IMR-90 (cell line): ENCODE measurements at places on chromosomes 12 and 14.

DNA sequence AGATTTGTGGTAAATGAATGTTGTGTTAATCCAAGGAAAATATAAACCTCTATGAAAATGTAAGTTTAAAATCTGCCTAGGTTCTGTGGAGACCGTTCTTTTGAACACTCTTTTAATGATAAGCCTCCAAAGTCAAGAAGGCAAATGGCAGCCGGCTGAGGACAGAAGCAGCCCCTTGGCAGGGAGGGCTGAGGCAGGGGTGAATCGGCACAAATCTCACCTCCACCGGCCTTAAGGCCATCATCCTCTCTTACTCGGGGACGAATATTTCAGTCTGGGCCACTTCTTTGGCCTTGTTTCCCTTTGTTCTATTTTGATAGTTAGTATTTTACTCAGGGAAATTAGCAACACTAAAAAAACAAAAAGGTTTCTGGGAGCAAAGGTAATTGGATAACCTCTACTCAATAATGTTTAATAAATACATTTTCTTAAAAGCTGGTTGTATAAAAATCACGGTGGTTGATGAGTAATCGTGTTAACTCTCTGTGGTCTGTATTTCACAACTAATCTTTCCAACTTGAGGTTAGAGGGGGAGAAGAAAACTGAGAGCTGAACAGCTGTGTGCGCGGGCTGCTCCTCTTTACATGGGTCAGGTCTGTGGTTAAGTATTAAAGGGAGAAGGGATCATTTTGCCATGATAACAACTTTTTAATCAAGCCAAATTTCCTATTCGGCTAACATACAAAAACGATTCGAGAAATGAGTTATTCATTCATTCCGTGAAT lies 18.6 kb downstream of the LGMN start:
- DNase-seq: peak; percentile 96

DNA sequence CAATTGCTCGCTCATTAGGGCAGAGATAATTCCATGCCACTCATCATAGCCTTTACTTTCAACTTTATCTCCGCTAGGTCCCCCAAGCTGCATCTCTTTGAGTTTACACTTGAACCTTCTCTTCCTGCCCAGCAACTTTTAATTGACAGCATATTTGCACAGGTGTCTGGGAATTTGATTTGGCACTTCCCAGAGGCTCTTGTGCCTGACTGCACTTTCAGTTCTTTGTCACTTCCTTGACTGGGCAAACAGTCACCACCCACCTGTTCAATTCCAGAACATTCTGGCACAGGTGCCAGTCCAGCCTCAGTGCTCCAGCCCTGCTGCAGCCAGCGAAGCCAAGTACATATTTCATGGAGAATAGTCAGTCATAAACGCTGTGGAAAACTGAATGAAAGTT lies 110.1 kb upstream of the LRIG3 start:
- DNase-seq: no peak

GRCh38 chr12:108580531-108580930 lies 17.4 kb downstream of the TMEM119 start:
- no peak for DNase-seq

DNA sequence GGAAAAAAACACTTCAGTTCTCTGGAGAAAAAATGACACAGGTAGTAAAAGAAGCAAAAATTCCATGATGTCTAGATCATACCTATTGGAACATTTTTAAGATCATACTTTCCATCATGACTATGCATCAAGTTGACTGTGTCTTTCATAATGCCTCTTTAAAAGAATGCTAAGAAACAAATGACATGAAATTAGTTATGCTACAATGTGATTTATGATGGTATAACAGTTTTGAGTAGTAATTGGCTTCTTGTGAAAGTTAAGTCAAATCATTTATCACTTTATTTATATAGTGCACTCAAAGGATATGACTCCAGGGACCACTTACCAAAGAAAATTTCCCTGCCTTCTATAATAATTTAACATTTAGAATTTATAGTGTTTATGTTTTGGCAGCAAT lies 28.5 kb downstream of the RASSF9 start:
- DNase-seq: no peak

GRCh38 chr12:18749386-18749957 lies 11.6 kb downstream of the CAPZA3 start:
- DNase-seq: no peak

DNA sequence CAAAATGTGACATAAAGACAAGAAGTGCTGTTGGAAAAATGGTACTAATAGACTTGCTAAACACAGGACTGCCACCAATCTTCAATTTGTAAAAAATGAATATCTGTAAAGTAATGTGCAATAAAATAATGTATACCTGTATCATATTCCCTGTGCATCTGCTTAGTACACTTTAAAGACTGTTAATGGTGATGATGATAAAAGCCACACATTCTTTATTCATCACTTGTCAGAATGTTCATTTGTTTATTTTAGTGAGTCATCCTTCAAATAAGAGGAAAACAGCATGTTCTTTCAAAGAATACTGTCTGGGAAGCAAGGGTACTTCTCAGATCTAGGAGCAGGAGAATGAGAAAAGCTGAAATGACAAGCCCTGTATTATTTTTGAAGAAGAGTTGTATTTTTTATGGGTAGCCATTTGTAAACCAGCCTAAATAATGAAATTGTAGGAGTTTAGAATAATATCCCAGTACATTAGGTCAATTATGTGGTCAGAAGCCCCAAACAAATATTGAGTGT lies 78.3 kb upstream of the PSMA6 start:
- peak; percentile 47 for DNase-seq

GRCh38 chr12:122730215-122731014 lies at the start of gene HCAR1:
HCAR1 (minus strand) TSS chr12:122730844; CDS start chr12:122730339, 505 bp downstream.
- DNase-seq: no peak

GRCh38 chr12:100234591-100235304 lies 32.1 kb downstream of the DEPDC4 start:
- DNase-seq: peak; percentile 86

GRCh38 chr12:77082021-77082420 lies 16.7 kb upstream of the E2F7 start:
- DNase-seq: no peak

GRCh38 chr12:95470300-95470699 lies 3.7 kb upstream of the METAP2 start:
- DNase-seq: no peak

GRCh38 chr12:67155863-67156262 lies 113.3 kb upstream of the CAND1 start:
- DNase-seq: peak; percentile 37

- DNase-seq: no peak
These were observed at the start of gene RAB35 for GRCh38 chr12:120116441-120116791. RAB35 (minus strand) TSS chr12:120116753; CDS start chr12:120116650, 103 bp downstream.

GRCh38 chr14:24701062-24701461 lies 67.1 kb upstream of the GZMB start:
- DNase-seq: no peak

GRCh38 chr14:94597788-94598187 lies 14.4 kb upstream of the SERPINA3 start:
- DNase-seq: no peak

DNA sequence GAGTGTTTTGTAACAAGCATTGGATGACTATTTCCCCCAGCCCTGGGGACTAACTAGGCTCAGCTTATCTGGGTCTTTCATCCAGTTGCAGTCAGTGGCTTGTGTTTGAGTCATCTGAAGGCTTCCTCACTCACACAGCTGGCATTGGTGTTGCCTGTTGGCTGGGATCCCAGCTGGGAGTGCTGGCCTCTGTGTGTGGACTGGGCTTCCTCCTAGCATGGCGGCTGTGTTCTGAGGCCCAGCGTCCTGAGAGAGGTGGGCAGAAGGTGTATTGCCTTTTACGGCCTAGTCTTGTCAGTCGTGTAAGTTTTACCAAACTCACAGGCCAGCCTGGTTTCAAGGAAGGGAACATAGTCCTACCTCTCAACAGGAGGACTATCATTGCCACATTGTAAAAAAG lies 28.3 kb upstream of the PPP2R5C start:
- DNase-seq: peak; percentile 48

DNA sequence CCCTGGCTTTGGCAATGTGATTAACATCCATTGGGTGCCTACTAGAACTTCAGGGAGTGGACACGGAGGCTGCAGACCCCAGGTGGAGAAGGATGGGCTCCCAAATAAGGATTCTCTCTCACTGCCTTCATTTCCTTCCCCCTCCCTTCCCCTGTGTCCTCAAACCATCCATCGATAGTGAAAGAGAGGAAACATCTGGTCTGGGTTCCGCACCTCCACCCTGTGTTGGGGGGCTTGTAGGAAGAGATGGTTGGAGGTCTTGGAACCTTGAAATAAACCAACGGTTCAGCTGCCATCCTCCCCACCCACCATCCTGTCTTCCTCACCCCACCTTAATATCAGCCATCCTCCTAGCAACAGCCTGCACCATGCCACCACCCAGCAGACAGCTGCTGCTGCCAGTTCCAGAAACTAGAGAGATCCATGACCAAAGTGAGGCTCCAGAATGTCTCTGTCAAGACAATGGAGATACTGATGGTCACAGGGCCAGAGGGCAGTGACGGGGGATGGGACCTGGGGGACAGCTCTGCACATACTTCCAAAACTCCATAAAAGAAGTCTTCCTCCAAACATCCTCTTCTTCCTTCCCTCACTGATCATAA lies 153.1 kb upstream of the CCND2 start:
- DNase-seq: no peak

GRCh38 chr14:72573725-72574417 lies 320.0 kb downstream of the DPF3 start:
- DNase-seq: no peak

DNA sequence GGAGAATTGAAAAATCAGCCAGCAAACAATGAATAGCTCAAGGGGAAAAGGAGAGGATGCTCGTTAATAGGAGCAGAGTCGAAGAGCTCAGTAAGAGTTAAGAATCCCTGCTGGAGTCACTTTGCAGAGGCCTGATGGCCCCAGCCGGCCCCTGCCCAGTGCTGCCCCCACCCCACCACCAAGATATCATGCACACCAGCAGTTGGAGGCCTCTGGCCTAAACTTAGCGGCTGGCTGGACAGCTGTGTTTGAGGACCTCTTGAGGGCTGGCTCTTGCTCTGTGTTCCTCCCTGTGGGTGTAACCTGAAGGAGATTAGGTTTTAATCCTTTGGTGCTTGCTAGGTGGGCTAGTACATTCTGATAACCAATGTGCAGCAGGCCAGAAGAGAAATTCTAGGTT lies 142.0 kb downstream of the PLXNC1 start:
- DNase-seq: no peak

DNA sequence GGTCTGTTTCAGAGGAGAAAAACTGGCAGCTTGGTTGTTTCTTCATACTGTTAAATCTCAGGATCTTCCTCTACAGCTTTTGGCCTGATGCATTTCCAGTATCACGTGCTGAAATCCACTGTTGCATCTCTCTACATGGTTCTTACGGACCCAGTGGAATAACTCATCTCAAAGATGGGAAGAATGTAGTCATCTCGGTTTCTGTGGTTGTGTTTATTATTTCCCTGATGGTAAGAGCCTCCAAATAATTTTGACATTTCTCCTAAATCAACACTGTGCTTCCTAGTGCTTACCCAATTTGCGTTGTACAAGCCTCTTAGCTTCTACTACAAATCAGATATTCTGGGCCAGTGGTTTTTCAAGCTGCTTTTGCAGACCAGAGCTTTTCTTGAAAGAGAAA lies 812.8 kb downstream of the C12orf50 start:
- DNase-seq: peak; percentile 10

DNA sequence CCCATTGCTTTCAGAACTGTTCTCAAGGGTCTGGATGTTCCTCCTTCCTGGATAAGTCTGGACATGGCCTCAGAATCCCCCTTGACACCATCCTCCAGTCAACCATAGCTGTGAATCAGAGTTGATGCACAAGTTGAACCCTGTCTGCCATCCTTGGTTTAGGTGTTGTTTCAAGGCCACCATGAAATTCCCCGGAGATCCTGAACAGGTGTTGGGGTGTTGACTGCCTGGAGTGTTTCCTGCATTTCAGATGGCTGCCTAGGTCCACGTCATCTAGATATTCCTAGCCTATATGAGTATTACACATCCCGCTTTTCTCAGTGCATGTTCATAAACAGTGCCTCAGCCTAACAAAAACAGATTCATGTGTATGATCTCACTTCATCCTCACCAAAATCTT lies 86.7 kb upstream of the PWP1 start:
- no peak for DNase-seq

DNA sequence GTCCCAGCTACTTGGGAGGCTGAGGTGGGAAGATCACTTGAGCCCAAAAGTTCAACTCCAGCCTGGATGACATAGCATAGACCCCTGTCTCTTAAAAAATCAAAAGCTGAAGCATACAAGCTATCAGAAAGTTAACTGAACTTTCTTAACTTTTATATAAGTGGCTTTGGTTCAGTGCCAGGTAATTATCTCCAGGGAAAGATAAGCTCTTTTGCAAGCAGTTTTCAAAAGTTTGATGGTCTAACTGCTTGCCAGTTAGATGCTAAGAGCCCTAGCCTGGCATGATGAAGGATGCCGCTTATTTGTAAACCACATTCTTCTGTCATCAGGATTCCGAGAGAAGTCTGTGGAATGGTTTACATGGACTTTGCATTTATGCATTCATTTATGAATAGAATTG lies 409.1 kb downstream of the AEBP2 start:
- DNase-seq: no peak

GRCh38 chr12:2749580-2749979 lies 45.2 kb upstream of the FKBP4 start:
- DNase-seq: no peak

DNA sequence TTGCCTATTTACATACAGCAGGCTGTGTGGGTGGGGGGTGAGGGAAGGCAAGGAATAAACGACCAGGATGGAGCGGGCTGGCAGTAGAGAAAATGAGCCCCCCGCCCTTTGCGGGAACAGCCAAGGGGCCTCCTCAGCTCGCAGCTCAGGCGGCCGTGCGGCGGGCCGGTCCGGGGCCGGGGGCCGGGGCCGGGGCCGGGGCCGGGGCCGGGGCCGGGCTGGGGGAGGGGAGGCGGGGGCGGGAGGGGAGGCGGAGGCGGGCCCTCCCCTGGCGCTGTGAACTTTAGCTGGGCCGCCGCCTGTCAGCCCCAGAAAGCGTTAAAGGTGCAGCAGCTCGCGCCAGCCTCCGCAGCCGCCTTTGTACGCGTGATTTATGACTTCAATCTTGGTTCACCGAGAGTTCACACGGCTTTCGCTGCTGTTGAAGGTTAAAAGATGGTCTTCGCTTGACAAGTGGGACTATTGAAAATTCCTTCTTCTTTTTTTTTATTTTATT lies 28.8 kb downstream of the HOXC4 start:
- DNase-seq: no peak

- DNase-seq: no peak
These were observed 51.3 kb upstream of the A2ML1 start for GRCh38 chr12:8771072-8771471.

DNA sequence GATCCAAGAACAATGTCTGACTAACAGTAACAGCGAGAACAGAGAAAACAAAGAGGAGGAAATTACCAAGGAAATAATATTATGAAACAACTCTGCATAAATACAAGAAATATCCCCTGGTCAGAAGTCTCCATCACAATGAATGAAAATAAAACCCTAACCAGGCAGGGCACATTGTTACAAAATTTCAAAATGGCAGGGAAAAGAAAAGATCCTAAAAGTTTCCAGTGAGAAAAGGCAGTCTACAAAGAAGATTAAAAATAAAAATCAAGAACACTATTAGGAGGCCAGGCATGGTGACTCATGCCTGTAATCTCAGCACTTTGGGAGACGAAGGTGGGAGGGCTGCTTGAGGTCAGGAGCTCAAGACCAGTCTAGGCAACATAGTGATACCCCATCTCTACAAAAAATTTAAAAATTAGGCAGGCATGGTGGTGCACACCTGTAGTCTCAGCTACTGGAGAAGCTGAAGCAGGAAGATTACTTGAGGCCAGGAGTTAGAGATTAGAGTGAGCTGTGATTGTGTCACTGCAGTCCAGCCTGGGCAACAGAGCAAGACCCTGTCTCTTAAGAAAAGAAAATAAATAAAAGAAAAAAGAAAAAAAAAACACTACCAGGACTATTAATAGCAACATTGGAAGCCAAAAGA lies 47.8 kb downstream of the FERMT2 start:
- DNase-seq: peak; percentile 57
